ENCODE measurements at places on chromosomes 11 and 22.

GRCh38 chr11:118290923-118291322, 13.6 kb upstream of the CD3E start:
- no peak for DNase-seq

DNA sequence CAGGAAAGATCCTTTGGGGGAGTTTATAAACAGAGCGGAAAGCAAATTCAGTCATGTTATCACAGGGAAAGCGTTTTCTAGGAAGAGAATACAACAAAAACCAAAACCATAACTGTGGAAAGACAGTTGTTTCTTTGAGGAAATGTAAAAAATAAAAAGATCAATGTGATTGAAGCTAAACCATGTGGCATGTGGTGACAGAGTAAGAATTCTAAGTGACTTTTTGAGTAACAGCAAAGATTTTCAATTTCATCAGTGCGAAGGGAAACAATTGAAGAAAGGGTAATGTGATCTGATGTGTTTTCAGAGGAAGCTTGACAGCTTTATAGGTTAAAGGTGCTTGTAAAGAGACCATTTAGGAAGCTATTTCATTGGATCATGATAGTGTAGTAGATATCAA, 575.9 kb upstream of the CHORDC1 start:
- no peak for DNase-seq

DNA sequence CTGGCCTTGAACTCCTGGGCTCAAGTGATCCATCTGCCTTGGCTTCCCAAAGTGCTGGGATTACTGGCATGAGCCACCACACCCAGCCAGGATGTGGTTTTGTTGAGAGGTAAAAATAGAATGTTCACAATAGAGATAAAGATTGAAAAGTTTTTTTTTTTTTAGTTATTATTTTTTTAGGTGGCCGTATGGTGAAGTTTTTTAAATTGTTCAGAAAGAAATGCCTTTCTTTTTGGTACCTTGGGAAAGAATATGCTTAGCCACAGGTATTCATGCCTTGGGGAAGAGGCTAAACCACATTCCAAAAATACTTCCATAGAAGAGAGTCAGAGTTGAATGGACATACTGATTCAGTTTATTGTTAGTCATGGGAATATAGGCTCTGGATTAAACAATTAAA, 143.4 kb downstream of the C11orf91 start:
- DNase-seq: no peak

- no peak for DNase-seq
Observed at GRCh38 chr22:44479662-44480061, 18.4 kb downstream of the RTL6 start.

DNA sequence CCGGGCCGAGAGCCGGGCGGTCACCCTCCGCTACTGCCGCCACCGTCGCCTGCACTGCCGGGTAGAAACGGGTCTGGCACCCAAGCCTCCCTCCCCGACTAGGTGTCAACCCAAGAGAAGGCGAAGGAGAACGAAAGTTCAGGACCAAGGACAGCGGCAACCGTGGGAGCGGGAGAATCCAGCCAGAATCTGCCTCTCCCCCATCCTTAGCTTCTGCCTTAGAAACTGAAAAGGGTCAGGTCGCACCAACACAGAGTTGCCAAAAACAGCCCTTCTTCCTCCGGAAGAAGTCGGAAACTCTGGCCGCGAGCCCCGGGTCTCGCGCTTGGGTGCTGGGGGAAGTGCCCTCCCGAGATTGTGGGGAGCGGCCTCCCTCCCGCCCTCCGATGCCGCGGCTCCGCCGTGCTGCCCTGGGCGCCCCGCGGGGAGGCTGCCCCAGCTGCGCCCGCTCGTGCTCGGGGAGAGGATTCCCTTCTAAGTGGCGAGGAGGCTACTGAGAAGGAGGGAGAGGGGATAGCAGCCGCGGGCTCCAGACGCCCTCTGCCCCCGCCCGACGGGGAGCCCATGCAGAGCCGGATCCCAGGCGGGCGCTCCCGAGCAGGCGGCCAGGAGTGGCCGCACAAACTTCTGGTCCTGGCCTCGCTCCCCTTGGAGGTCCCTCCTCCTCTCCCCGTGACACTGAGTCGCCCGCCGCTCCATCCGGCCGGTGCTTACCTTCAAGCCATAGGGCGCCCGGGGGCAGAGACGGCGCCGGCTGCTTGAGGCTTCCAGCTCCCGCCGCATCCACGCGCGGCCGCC, 637 bp downstream of the DRD2 start:
- DNase-seq: peak; percentile 83

GRCh38 chr11:126874831-126875230, 125.7 kb downstream of the KIRREL3 start:
- no peak for DNase-seq

DNA sequence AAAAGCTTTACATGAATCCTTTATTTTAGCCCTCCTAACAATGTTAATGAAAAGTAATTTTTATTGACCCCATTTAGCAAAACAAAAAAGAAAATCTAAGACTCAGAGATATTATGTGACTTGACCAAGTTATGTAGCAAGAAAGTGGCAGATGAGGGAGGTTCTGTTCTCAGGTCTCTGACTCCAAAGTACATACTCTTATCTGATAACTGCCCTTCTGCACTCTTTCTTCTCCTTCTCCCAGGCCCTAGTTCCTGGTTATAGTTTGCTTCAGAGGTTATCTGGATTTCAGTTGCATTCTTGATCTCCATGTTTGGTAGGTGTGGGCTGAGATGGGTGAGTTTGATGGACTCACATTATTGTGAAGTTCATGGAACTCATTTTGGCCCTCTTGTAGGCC, 4.5 kb downstream of the OR9Q2 start:
- no peak for DNase-seq

GRCh38 chr11:73851046-73851764, 25.4 kb downstream of the COA4 start:
- no peak for DNase-seq

DNA sequence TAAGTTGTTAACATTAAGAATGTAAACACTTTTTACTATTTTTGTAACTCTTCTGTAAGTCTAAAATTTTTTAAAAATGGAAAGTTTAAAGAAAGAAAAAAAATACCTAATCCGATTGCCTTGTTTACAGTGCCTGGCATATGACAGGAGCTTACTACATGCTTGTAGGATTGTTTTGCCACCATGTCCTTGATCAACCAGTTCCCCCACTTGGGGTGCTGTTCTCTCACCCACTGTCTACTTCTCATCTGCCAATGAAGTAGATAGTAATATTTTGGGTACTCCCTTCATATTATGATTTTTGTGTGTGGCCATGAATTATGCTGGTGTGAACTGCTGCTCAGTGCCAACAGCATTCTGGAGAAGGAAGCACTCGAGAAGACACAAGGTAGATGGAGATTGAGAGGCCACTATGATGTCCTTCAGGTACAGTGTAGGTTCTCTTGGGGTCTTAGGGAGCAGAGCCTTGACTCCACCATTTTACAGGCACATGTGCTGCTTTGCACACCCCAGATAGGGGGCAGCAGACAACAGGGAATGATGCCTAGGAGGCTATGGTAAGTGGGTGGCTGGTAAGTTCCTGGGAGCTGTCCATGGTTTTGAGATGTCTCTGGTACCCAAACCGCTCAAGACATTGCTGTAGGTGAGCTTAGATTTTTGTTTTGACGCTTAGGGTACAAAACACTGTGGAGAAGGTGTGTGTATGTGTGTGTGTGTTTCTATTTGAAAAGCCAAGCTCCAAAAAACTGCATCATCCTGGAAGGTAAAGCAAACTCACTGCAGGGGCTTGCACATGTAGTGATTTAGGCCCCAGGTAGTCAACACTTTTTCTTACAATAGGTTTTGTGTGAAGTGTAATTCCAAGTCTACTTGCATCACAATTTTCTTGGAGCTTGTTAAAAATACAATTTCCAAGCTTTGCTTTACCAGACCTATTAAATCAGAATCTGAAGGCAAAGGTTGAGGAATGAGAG, 494.5 kb upstream of the LARGE1 start:
- DNase-seq: peak; percentile 1

DNA sequence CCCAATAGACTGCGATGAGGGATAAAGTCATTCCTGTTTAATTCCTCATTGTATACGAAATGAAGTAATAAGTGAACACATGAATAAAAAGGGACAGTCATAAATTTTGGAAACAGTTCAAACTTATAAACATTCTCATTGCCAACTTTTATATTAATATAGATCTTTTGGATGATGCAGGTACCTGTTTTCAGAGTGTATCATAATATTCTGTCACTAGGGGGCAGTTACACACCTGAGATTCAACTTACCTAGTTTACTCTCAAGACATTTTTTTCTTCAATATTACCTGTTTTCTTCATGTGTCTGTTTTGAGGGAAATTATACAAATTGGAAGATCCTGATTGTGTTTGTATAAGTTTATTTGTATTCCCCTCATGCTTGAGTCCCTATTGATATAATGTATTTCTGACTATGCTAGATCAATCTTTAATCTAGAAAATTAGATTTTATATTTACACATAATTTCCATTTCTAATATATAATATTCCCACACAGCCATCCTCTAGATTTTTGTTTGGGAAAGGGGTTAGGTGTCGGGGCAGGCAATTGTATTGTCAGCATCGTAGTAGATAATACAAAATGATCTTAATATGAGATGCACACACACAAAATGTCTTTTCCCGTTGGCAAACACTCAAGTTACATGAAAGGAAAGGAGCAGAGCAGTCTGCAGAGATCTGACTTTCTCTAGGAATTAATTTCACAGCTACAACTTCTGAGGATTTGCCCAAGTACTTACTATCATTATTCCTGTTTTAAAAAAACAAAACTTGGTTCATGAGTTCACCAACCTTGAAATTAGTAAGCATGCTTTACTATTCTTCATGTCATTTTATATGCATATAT, 18.4 kb downstream of the FDX1 start:
- DNase-seq: no peak

- DNase-seq: no peak
Observed at GRCh38 chr11:7577291-7578190, 63.7 kb downstream of the PPFIBP2 start.
